ENCODE measurements at places on chromosomes 16 and 17.

DNA sequence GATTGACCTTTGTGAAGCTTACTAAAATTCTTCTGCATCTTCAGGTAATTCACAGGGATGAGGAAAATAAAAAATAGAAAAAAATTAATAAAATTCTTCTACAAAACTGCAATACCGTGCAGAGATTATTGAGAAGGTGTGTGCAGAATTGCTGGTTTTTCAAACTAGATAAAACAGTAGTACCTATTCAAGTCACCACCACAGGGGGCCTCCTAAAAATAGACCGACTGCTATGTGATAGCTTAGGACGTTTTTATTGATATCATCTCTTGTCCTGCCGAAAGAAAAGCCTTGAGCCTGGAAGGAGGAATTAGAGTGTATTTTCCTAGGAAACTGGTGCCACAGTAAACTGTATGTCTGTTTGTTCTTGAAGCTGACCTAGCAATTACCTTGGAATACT is 325.9 kb downstream of the ZFHX3 start:
- no peak for DNase-seq

DNA sequence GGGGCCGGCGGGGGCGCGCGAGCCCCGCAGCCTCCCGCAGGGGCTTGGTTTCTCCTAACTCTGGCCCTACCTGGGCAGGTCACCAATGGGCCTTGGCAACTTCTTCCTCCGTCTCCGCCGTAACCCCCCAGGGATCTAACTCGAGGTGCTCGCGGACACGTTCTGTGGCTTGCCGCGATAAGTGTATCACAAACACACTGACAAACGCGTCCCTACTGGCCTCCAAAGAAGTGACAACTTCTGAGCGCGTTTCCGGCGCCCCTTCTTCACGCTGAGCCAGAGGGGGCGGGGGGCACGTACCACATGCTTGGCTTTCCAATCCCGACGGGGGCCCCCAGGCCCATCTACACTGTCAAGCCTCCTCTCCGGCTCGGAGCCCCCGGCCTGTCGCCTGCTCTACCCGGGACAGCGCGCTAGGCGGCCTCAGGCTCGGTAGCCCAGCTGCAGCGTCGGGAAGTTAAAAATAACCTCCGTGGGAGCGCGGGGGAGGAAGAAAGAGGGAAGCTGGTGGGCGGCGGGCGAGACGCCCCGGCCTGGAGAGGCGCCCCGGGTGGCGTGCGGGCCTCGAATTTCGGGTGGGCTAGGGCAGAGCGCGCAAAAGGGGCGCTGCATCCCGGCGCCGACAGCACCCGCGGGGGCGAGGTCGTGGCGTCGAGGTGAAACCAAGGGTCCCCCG is 725 bp upstream of the SPHK1 start:
- no peak for DNase-seq

DNA sequence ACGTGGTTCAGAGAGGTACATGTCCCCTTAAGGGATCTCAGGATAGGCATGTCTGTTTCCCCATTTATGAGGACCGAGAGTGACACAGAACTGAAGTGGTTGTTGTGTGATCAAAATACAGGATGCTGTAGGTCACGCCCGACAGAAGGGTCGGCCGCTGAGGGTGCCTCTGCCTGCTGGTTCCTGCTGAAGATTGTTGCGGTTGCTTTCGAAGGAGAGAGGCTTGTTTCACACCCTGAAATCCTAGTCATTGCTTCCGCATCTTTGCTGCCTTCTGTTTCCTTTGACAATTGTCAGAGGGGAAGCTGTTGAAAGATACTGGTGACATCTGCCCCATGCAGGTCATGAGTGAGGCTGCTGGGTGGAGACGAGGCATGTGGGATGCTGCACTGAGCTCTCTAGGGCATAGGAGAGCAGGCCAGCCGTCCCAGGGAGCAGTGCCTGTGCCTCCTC is 3.8 kb upstream of the NAT9 start:
- DNase-seq = no peak

DNA sequence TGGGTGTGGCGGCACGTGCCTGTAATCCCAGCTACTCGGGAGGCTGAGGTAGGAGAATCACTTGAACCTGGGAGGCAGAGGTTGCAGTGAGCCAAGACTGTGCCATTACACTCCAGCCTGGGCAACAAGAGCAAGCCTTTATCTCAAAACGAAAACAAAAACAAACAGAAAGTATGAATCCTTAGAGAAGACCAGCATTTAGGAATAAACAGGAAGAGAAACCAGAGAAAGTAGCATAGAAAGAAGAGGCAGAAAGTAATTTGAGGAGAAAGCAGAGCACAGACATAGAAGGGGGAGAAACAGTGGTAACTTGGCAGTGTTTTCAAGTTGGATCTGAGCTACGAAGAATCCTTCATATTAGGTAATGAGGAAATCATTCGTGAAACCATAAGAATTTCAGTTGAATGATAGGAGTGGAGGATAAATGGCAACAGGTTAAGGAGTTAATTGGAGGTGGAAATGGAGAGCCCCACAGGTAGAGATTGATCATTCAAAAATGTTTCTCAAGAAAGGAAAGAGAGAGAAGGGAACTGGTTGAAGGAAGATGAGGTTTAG is 9.7 kb upstream of the CCL2 start:
- no peak for DNase-seq

DNA sequence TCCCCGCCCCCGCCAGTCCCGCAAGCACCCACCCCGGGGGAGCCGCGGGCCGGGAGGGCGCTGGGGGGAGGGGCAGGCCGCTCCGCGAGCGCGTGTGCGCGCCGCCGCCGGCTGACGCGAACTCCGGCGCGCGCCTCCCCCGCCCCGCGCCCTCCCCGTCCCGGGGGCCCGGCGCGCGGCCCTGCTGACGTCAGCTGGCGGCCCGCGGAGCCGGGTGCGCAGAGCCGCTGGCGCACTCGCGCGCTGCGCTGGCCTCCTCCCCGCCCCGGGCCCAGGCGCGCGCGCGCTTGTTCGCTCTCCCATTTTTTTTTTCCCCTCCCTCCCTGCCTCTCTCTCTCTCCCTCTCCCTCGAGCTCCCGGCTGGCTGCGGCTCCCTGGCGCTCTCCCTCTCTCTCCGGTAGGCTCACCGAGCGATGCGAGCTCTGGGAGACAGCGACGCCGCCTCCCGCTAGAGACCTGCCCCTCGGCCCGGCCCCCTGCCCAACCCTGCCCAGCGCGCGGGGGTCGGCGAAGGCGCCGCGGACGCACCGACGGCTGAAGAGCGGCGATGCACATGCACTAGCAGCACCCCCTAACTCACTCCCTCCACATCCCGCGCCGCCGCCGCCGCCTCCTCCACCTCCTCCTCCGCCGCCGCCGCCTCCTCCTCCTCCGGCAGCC is at the start of gene GNAO1:
Gene GNAO1 (plus strand): TSS at position 334 of the 660 bp plus-strand sequence. CDS start 747 bp downstream, outside the sequence.
- no peak for DNase-seq

- DNase-seq = no peak
Measured at GRCh38 chr16:27538528-27538927, 11.2 kb downstream of the GTF3C1 start.

- no peak for DNase-seq
Measured at GRCh38 chr16:88055356-88055755, 104.1 kb downstream of the BANP start.

DNA sequence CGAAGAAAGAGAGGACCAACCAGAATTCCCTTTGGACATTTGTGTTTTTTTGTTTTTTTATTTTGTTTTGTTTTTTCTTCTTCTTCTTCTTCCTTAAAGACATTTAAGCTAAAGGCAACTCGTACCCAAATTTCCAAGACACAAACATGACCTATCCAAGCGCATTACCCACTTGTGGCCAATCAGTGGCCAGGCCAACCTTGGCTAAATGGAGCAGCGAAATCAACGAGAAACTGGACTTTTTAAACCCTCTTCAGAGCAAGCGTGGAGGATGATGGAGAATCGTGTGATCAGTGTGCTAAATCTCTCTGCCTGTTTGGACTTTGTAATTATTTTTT is 3.6 kb downstream of the SOX9 start:
- no peak for DNase-seq
